ENCODE measurements at places on chromosomes 5 and 9.

DNA sequence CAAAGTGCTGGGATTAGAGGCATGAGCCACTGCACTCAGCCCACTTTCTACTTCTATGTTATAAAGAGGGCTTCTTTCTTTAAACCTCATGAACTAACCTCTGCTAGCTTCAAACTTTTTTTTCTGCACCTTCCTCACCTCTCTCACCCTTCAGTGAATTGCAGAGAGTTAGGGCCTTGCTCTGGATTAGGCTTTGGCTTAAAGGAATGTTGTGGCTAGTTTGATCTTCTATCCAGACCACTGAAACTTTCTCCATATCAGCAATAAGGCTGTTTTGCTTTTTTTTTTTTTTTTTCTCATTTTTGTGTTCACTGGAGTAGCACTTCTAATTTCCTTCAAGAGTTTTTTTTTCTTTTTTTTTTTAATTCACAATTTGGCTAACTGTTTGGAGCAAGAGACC is 216.4 kb upstream of the MAP3K1 start:
- DNase-seq, result no peak

DNA sequence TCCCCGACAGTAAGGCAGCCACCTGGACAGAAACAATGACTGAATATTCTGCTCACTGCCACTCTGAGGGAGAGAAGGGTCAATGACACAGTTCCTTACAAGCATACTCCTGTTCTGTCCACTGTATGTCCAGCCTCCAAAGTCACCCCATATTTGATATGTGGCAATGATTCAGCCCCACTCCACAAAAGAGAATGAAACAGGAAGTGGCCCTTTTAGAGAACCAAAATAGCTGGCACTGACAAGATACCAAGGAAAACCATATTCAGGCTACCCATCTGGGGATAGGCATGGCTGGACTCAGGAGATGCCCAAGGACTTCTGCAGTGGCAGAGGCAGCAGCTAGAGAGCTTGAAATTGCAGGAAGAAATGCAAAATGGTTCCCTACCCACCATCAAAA is 12.8 kb upstream of the GFRA3 start:
- no peak for DNase-seq

DNA sequence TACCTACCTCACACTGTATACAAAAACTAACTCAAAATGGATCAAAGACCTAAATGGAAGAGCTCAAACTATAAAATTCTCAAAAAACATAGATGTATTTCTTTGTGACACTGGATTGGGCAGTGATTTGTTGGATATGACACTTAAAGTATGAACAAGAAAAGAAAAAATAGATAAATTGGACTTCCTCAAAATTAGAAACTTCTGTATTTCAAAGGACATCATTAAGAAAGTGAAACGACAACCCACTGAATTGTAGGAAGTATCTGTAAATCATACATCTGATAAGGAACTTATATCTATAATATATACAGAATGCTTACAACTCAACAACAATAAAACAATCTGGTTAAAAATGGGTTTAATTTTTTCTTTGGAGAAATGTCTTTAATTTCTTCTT is 96.7 kb downstream of the NRG2 start:
- no peak for DNase-seq

DNA sequence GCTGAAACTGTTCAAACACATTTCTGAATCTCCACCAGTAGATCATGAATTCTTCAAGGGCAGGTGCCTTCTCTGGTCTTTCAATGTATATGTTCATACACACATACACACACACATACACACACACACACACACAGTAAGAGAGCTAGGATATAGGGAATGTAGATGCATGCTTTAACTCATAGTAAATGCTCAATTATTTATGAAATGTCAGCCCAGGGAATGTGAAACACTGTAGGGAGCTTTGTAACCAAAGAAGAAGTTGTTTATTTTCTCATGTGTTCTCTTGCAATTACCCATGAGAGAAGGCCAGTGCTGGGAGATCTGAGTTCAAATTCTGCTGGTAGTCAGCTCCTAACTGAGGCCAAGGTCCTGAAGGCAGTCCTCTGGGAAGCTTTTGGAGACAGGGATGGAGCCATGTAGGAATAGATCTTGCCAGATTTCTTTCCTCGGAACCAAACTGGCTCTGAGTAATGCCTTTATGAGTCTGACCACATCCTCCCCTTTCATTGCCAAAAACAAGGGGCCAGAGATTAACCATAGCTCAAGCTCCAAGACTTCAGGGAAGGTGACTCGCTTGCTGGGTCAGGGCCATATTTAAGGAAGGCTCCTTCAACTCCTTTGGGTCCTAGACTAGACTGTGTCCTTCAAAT is 487.0 kb upstream of the TNC start:
- no peak for DNase-seq

GRCh38 chr5:18171684-18172083 is 537.4 kb downstream of the TAF11L14 start:
- no peak for DNase-seq

DNA sequence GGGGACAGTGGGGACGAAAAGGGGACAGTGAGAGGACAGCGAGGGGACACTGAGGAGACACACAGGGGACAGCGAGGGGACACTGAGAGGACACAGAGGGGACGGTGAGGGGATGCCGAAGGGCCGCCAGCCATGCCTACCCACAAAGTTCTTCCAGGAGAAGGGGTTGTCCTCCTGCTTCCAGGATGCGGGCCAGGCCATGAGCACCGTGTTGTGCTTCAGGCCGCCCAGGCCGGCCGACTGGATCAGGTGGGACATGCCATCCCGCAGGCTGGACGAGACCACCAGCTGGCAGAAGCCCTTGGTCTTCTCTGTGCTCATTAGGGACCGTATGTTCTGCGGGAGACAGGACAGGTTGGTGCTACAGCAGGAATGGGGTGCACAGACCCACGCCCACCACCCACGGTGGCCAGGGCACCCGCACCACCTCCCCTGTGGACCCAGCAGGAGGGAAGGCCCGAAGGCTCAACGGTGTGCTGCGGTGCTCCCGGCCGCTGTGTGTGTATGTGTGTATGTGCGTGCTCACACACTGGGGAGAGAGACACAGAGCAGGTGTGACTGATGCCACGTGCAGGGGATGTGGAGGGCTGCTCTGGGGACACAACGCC is 46.6 kb downstream of the SLC12A7 start:
- DNase-seq, result no peak

DNA sequence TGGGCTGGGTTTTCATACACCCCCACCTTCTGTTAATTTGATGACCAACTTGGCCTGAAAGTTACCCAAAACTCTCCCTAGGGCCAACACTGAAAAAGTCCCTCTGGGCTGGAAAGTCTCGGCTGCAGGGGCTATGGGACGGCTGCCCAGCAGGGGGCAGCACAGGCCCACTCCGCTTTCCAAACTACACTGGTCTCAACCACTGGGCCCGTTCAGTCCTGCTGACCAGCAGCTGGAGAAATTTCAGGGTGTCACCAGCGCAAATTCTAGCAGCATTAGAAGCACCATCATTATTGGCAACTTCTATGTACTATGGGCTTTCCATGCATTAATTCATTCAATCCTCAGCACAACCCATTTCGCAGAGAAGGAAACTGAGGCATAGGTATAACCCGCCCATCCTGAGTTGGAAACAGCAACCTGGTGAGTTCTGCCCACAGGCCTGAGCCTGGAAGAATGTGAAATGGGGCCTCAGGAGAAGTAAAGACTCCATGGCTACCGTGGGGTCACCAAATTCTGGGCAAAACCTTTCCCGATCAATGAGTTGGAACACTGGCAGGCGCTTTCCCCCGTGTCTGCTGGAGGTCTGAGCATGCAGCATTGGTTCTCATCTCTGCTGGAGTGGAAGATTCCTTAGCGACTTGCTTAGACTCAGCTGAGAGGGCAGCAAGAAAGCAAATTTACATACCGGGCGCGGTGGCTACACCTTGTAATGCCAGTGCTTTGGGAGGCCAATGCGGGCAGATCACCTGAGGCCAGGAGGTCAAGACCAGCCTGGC is 9.7 kb downstream of the ORM2 start:
- peak; percentile 60 for DNase-seq

GRCh38 chr9:2725898-2726649 is 8.8 kb downstream of the KCNV2 start:
- DNase-seq, result no peak

GRCh38 chr5:53963958-53964357 is 346.4 kb downstream of the ARL15 start:
- DNase-seq, result no peak

DNA sequence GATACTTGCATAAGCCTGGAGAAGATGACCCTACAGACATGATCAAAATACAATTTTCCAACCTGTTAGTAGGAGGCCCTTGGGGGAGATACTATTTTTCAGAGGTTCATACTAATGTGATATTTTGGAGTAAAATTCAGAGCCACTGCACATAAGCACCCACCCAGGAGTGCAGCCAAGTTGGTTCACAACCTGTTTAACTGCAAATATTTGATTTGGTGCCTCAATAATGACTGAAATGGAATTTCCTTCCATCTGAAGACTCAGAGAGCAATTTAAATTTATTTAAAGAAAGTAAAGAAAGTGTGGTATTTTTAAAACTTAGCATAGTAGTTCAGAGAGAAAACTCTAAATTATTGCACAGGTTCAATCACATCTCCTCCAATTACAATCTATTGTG is 77.5 kb upstream of the FBN2 start:
- no peak for DNase-seq

- DNase-seq, result no peak
Measured at GRCh38 chr9:27672718-27673117, 99.4 kb upstream of the C9orf72 start.

DNA sequence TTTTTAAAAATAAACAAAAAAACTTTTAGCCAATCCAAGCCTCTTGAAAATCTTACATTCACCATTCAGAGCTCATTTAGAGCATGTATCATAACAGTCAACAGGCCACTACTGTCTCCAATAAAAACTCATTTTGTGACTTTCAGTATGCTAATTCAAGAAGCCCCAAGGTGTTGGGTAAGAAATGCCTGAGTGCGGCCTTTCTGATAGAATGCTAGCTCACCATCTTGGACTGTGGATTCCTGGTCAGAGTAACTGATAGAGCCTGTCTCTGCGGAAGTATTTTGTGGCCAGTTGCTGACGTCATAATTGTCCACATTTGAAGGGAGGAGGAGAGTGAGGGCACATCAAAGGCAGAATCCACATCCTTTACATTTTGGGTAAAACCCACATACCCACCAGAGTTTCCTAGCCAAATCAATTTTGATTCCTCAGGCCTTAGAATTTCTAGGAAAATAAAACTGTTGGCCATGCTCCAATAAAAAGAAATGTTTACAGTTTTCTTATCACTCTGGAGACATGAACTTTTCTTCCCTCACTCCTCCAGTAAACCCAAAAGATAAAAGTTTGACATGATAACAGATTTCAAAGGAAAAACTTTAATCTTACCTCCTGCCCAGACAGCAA is 41.1 kb upstream of the ERCC6L2 start:
- DNase-seq, result no peak

- DNase-seq, result no peak
Measured at GRCh38 chr5:143488381-143488780, 84.9 kb upstream of the NR3C1 start.

DNA sequence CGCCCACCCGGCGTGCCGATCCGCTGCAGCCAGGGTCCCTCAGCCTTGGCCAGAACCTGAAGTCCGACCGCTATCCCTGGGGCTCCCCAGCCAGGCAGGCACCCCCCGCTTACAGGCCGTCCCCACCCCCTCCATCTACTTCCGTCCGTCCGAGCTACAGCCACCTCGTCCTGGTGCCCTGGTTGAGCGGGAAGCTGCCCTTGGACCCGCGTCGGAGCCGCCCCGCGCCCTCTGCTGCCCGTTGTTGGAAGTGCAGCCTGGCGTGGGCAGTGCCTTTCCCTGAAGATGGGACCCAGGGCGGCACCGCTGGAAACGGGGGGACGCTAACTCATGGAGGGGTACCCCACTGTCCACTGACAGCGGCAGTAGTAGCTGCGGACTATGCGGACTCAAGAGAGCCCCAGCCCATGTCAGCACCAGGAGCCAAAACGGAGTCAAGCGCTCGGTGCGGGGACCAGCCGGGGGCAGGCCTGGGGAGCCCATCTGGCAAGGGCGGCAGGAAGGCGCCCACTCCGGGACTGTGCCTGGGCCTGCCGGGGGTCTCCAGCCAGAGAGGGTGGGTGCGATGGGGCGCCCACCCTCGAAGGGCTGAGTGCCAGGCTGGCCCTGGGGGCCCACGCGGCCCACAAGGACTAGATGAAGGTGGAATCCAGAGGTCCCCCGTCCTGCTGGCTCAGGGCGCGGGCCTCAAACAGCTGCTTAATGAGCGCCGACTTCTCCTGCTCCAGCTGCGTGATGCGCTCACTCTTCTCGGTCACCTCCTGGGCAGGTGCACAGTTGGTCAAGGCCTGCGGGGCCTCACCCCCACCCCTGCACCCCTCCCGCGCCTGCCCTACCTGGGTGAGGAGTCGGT is 6.1 kb downstream of the SAPCD2 start:
- peak; percentile 68 for DNase-seq

- DNase-seq, result no peak
Measured at GRCh38 chr5:3384531-3384930, 211.1 kb upstream of the IRX1 start.

- DNase-seq, result no peak
Measured at GRCh38 chr5:116604805-116605204, 30.2 kb upstream of the SEMA6A start.

DNA sequence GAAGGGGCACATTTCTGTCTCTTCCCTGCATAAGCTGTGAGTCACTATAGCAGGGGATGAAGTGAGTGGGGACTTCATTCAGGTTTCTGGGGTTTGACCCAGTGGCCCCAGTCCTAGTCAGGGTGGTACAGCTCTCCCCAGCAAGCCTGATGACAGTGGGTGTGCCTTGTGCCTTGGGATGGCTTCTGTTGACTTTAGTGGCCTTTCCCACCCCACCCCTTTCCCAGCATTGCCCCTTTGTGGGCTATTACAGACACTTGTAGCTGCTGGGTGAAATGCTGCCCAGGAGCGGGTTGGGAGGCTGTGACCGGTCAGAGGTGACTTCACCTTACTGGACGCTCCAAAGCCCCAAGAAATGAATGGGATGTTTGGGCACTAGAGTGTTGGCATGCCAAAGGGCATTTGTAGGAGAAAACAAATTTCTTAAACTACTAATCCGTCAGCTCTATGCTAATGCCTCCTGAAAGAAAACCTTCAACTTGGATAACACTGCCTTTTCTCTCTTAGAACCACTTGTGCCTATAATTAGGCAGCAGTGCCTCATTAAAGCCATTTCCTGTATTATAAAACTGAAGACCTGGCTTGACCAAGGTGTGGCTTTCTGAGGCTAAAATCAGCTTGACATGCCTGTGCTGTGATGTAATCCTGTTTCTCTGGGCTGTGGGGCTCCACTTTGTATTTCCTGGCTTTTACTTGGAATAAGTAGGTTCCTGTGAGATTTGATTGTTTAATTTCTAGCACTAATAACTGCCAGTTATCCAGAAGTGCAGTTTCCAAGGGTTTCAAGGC is 119.0 kb upstream of the SLC25A48 start:
- no peak for DNase-seq

GRCh38 chr5:168948746-168949145 is 352.2 kb downstream of the SLIT3 start:
- DNase-seq, result no peak

DNA sequence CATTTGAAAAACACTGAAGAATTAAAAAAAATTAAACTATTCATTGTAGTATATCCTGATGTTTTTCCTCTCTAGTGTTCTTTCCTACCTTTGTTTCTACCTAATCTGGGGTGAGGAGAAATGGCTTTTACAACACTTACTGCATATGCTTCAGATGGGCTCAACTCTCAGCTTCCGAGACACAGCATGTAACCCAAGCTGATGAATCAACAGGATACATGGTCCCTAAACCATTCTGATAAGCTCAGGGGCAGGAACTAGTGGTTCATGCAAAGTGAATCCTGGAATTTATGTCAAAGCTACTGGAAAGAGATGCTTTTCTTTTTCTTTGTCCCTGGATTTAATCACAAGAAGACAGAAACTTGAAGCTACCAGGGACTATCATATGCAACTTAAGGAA is 672.5 kb upstream of the RORB start:
- no peak for DNase-seq

GRCh38 chr5:154209591-154210081 is 19.1 kb downstream of the GALNT10 start:
- no peak for DNase-seq
